COR-L47 (cell line): ENCODE measurements at places on chromosomes 16 and 17.

GRCh38 chr17:41811549-41812380, at the start of gene P3H4:
TSS of gene P3H4 (minus strand) at chr17:41811949. CDS start at chr17:41811915, 34 bp downstream.
- peak; percentile 71 for DNase-seq

DNA sequence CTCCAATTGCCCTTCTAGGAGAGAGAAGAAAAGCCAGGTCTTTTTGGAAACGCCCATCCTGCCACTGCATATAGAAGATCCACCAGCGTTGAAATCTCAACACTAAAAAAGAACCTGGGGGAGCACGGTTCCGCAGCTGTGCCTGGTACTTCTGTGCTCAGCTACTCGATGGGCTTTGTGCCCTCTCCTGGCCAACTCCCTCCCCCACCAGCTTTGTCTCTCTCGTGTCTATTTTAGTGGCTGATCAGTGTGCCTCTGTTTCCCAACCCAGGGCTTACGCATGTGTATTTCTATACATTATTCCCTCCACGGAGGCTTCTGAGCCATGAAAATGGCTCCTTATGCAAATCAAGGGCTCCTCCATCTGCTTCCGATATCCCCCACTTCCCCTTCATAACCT, 83.5 kb downstream of the RBFOX3 start:
- no peak for DNase-seq

GRCh38 chr17:64679710-64680216, 17.7 kb upstream of the SMURF2 start:
- no peak for DNase-seq

DNA sequence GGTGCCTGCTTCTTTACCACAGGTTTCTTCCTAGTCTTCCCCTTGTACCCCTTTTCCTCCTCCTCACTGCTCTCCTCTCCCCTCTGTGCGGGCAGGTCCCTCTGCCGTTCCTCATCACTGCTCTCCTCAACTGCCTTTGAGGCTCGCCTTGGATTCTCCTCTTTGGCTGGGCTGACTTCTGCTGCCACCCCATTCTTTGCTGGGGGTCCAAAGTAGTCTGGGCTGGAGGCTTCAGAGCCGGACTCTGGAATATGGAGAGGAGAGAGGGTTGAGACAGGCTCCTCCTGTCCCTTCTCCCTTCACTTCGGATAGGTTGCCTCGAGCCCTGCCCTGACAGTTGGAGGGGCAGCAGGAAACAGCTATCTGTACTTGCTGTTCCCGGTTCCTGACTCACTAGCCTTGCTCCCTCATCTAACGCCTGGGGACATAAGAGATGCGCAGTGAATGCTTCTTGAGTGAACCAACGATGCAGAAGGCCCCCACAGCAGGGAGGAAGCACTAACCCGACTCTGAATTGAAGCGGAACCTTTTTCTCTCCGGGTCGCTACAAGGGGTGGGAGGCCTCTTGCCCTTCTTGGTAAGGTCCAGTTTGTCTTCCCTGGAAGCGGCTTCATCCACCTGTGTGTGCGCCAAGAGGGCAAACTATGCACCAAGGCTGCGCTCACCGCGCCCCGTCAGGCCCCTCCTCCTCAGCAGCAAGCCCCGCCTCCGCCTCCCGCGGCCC, 655 bp downstream of the HIRIP3 start:
- no peak for DNase-seq

GRCh38 chr17:42386777-42387657, 1.2 kb downstream of the STAT3 start:
- peak; percentile 52 for DNase-seq

DNA sequence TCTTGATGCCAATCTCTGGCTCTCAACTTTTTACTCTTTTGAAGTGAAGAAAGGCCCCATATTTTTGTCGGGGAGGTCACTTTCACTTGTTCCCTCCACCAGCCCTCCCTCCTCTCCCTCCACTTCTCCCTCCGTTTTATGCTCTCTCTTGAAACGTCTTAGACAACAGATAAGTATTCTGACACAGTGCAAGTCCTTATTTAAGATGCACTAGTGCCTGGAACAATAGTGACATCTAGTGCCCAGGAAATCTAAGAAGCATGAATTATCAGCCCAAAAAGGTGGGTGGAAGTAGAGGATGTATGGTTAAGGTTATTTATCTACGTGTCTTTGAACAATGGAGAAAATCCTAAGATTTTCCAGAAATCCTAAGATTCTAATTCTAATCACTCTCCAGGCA, 17.9 kb downstream of the PSME3IP1 start:
- DNase-seq: peak; percentile 45

GRCh38 chr17:48237456-48237855, 129.9 kb downstream of the SNX11 start:
- DNase-seq: no peak

- no peak for DNase-seq
Measured at GRCh38 chr17:49223517-49224197, 6.9 kb downstream of the PHOSPHO1 start.

DNA sequence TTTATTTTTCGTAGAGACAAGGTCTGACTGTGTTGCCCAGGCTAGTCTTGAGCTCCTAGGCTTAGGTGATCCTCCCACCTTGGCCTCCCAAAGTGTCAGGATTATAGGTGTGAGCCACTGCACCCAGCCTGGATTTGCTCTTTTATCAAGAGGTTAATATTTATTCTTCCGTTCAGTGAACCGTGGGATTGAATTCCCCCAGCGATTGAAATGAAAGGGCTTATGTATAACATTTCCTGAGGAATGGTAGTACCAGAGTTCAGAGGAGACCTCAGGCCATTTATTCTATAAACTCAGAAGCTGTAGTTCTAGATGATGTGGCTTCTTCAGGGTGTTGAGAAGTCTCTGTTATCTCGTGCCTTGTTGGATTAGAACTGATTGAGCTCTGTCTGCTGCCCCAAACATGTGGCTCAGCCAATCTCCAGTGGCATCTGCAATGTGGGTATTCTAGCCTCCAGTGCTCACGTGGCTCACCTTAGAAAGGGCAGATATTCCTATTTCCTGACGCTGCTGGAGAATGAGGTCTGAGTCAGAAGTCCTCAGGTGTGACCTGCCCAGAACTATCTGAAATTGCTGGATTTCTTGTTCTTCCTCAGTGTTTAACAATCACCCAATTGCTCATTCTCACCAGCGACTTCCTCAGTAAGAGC, 22.5 kb downstream of the HMOX2 start:
- no peak for DNase-seq

- DNase-seq: no peak
Measured at GRCh38 chr16:68658341-68658973, 13.3 kb downstream of the CDH3 start.

DNA sequence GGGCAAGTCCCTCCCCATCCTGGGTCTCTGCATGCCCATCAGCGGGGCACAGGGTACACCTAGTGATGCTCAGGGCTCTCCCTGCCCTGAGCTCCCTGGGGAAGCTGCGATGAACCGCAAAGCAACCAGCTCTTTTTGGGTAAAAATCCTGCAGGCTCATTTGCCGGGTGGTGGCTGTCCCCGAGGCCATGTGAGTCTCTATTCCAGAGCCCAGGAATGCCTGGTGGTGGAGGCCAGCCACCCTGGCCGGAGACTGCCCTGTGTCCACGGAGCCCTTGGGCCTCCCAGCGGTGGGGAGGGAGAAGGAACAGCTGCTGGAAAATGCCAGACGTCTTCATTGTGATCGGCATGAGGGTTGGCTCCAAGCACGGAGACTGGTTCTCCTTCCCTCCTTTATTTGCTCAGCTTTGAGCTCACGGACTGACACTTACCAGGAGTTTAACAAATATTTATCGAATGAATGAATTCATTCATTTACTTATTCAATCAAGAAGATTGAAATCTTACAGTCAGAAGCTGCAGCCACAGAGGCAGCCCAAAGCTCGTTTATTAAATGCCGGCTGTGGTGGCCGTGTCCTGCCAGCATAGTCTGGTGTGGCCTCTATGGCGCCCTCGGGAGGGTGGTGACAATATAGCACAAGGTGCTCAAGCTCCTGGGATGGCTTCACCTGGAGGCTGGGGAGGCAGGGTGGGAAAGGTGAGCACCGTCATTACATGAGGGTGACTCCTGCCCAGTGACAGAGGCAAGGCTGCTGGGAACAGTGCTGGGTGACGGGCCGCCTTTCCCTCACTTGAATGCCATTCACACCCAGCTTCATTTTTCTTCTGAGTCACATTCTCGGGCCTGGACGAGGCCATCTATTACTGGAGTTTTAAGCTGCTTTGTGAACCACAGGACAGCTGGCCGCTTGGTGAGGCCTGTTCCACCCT, 31.1 kb upstream of the JPH3 start:
- peak; percentile 44 for DNase-seq

GRCh38 chr17:2239882-2240430, 63.6 kb downstream of the SMG6 start:
- no peak for DNase-seq

DNA sequence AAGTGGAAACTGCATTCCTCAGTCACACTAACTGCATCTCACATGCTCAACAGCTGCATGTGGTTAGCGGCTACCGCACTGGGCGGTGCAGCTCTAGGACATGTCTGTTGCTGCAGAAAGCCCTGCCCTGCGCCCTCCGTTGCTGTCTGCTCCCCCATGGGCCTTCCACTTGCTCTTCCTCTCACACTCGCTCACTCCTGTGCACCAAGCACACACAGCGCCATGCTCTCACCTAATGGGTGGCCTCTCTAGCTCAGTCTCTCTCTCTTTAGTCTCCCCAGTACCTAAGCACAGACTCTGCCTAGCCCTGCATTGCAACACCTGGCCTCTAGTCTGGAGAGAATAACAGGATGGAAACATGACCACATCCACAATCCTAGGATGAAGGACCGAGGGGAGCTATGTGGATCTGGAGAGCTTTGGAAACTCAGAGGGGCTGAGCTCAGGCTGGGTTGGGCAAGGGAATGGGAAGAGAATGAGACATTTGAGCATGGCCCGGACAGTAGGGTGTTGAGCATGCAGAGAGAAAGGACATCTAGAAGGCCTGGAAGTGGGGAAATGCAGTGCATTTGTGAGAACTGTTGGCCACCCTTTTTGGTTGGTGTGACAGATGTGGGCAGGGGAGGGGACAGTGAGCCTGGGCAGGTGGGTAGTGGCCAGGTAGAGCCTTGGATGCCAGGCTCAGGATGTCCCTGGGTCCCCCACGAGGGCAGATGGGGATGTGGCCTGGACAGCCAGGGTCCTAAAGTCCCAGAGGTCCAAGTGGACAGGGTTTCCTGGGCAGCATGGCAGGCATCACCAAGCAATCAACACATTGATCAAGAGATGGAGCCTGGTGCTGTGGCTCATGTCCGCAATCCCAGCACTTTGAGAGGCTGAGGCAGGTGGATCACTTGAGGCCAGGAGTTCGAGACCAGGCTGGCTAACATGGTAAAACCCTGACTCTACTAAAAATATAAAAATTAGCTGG, 16.1 kb downstream of the SGCA start:
- DNase-seq: no peak

- no peak for DNase-seq
Measured at GRCh38 chr16:269061-269796, 6.5 kb downstream of the RGS11 start.

- no peak for DNase-seq
Measured at GRCh38 chr16:52680993-52681392, 134.1 kb upstream of the TOX3 start.

- no peak for DNase-seq
Measured at GRCh38 chr17:19262650-19263631, 25.8 kb downstream of the EPN2 start.

GRCh38 chr16:694187-694862, 4.1 kb upstream of the WDR24 start:
- no peak for DNase-seq

DNA sequence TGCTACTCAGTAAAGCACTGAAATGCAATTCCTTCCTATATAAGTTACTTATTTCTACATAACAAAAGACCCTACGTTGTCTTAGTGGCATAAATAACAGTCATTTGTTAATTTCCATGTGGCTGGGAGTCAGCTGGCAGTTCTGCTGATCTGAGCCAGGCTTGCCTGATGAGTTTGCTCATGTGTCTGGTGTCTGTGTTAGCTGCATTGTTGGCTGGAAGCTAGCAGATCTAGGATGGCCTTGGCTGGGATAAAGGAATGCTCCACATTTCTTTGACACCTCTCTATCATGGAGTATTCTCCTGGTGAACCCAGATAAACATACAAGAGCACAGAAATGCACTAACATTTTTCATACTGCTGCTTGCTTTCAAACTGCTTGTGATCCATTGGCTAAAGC, 264.4 kb upstream of the MON1B start:
- no peak for DNase-seq

- no peak for DNase-seq
Measured at GRCh38 chr17:77869041-77869599, 89.4 kb upstream of the TNRC6C start.

DNA sequence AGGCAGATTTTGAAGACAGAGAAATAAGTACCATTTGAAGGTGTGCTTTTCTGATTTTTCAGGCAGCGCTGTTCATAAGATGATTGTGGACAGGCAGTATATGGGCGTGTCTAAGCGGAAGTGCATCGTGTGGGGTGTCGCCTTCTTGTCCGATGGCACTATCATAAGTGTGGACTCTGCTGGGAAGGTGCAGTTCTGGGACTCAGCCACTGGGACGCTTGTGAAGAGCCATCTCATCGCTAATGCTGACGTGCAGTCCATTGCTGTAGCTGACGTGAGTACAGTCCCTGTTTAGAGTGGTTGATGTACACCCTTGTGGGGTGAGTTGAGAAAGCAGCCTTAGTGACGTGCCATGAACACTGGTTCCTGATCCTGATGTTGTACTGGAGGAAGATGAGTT, 10.7 kb downstream of the UTP4 start:
- no peak for DNase-seq

- no peak for DNase-seq
Measured at GRCh38 chr17:40696651-40697072, 6.9 kb downstream of the KRT24 start.

GRCh38 chr17:77467521-77467920, 326.8 kb downstream of the SEC14L1 start:
- no peak for DNase-seq

- DNase-seq: no peak
Measured at GRCh38 chr17:74415608-74416396, 16.1 kb upstream of the GPRC5C start.

DNA sequence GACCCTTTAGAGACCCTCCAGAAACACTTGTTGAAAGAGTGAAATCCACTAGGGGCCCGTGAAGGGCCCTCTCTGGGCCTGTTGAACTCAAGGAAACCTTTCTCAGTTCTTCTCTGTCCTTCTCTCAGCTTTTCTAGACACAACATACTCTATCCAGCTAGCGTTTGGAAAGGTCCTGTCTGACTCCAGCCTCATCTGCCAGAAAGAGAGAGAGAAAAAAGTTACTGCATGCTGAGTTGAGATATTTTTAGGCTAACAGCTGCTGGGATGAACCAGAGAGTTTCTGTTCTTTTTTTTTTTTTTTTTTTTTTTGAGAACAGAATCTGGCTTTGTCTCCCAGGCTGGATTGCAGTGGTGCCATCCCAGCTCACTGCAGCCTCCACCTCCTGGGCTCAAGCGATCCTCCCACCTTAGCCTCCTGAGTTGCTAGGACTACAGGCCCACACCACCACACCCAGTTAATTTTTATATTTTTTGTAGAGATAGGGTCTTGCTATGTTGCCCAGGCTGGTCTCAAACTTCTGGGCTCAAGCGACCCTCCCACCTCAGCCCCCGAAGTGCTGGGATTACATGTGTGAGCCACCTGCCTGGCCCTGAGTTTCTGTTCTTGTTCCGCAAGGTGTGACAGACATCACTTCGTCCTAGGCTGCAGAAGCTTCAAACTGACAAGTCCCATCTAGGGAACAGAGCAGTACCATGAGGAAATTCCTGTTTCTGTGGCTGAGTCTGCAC, 14.9 kb upstream of the TEX2 start:
- no peak for DNase-seq
